GM06990 (cell line): ENCODE measurements at places on chromosomes 5 and 9.

DNA sequence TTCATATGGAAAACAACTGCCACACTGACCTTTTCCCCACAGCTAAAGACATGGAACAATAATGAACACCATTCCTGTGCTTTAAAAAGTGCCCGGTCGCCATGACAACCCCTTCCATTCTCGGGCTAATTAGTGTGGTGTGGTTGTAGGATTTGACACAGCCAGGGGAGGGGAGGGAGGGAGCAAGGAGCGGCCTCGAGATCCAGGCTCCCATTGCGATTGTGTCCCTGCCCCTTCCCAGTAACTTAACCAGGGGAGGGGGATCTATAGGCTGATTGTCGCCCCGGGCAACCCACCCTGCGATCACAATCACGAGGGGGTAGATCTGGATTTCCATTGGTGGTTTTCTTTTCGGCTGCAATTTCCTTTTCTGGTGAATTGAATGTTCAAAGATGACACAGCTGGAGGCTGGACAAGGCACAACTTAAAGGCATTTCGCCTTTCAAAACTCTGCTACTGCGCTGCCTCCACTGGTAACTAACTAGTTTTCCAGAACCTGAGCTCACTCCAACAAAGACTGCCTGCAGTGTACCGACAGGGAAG, 96.7 kb upstream of the RETREG1 start:
- DNase-seq: no peak

GRCh38 chr5:130724658-130725057, 440.4 kb downstream of the HINT1 start:
- DNase-seq: no peak

DNA sequence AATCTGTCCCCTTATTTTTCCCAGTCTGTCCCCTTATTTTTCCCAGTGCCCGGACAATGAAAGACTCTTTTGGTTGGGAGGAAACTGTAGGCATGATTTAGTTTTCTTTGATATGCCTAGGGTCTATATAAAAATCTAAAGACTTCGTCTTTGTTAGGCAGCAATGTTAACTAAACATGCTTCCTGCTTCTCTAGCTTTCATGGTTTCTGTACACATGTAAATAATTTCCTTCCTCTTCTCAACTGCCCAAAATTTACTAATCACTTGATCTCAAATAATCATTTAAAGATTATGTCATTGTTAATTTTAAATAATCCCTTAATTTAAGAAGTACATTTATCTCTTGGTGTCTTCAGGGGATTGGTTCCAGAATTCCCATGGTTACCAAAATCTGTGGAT, 47.8 kb upstream of the RAPGEF6 start:
- DNase-seq: no peak

- DNase-seq: no peak
These were observed 161.6 kb upstream of the FBXL17 start for GRCh38 chr5:108543486-108543885.

DNA sequence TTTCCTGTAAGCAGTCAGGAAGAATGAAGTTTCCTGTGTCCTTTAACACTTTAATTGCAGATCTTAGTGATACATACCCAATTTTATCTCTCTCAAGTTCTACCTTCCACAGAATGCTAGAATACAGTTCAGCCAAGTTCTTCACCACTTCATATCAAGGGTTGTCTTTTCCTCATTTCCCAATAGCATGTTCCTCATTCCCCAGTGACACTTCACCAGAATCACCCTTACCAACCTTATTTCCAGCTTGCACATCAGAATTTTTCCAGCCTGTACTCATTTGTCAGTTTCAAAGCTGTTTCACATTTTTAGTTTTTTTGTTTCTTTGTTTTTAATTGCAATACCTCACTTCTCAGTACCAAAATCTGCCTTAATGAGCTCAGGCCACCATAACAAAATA, 126.1 kb downstream of the ESM1 start:
- no peak for DNase-seq

GRCh38 chr5:132677191-132677590, 3.4 kb downstream of the IL4 start:
- DNase-seq: no peak

GRCh38 chr5:122967625-122968024, 68.9 kb downstream of the PPIC start:
- no peak for DNase-seq

DNA sequence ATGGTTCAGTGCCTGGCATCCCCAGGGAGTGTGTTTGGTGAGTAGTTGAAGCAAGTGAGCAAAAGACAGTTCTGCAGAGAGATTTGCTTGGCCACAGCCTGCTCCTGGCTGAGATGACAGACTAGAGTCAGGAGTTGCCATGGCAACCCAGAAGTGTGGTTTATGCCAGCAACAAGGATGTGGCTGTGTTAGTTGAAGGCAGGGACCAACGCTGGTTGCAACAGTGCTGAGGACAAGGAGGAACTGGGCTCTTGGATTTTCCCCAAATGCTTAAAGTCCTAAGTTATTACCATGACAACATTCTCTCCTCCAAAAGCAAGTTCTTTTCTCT, 2.7 kb downstream of the NXNL2 start:
- DNase-seq: no peak

DNA sequence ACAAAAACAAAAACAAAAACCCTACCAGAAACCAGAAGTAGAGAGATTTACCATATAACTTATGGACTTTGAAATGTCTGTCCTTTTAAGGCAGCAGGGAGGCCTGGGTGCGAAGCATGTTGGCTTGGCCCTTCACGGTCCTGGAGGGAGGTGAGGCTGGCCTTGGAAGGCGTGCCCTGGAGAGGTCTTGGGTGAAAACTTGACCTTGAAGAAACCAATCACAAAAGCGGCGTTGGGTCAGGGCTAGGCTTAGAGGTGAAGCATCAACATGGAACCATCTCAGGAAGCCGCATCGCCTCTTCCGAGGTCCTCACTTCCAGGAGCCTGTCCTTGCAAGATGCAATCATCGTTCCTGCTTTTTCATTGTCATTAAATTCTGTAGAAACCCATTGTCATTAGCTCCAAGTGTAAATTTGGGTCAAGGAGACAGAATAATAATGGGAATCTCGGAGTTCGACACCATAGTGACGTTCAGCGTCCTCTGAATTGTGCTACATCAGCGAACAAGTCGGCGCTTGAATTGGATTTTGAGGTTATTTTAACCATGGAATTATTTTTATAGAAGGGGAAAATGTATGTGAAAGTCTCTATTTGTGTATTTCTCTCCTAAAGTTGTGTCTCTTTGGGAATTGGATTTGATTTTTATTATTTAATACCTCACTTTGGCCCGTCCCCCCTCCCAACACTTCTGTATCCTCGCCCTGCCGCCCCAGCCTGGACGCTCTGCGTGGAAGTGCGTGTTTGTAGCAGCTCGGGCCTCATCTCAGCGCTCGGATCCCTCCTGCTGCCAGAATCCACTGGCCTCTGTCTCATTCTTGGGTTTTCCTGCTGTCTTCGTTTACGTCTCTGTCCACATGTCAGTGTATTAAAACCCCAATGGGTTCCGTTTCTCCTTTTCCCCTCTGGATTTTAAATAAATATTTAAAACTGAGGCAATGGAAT, 11.1 kb upstream of the ORM1 start:
- DNase-seq: no peak

DNA sequence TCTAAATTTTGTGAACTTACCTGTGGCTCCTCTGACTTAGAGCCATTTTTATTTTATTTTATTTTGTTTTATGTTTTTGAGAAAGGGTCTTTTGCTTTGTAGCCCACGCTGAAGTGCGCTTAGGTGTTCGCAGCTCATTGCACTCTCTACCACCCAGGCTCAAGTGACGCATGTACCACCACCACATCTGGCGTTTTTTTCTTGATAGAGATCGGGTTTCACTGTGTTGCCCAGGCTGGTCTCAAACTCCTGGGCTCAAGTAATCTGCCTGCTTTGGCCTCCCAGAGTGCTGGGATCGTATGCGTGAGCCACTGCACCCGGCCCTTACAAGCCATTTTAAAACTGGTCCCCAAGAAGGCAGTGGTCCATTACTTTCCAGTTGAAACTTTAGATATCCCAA, 18.5 kb downstream of the MATR3 start:
- DNase-seq: no peak

DNA sequence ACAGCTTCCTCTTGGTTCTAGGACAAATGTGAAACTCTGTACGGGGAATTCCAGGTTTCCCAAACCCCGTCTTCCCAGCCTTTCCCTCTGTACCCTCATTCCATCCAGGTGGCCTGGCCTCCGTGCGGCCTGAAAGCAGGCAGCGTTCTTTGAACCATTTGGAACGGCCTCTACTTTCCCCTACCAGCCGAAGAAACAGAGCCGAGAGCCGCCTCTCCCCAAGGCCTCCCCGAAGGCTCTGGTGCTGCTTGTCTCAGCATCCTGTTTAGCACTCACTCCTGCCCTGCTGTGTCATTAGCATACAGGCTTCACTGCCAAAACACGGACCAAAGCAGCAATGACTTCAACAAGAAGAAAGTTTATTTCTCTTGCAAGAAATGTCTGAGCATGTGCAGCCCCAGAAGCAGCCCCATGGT, 137.7 kb downstream of the HSD17B3 start:
- no peak for DNase-seq

DNA sequence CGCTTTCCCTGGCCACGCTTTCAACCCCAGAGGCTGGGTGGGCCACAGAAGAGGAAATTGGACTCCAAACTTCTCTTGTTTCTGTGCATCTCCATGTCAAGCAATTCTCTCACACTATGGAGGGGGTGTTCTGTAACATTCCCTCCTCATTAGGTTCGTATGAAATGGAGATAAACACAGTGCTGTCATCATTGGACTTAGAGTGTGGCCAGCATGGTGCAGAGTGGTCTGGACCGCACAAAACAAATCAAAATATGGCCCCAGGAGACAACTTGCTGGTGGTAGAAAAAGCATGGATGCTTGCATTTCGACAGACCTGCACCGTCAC, 655.2 kb downstream of the BNC2 start:
- DNase-seq: no peak

- DNase-seq: no peak
These were observed 151.7 kb upstream of the TAS2R1 start for GRCh38 chr5:9781890-9782289.

DNA sequence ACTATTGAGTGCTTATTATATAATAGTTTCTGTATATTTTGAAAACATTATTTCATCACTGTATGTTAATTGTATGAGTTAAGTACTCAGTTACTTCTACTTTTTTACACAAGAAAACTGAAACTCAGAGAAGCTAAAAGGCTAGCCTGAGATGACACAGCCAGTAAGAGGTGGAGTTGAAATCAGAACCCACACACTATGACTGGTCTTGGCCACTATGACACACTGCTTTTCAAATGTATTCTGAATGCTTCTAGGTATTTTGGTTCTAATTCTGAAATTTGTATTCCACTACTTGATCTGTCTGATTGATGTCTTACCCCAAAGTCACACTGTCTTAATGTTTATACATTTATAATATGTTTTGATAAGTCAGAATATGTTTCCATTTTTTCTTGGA, 181.8 kb downstream of the ZDHHC21 start:
- DNase-seq: no peak

DNA sequence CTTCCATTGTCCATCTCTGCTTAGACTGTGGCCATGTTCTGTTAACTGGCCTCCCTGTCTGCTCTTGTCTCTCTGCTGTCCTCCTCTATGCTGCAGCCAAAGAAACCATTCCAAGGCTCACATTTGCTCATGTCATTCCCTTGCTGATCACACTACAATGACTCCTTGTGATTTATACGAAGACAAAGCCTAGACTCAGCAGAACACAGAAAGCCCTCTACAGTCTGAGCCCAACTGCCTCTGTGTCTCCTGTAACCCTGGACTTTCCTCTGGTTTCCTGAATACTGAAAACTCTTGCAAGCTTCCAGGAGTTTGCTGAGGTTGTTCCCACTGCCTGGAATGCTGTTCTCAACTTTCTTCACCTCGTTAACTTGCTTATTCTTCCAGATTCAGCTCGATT, 191.8 kb downstream of the TMEM38B start:
- DNase-seq: no peak

- no peak for DNase-seq
These were observed 58.8 kb downstream of the ARHGAP26 start for GRCh38 chr5:142828797-142829535.

- no peak for DNase-seq
These were observed 29.3 kb upstream of the RPS23 start for GRCh38 chr5:82307451-82307850.

DNA sequence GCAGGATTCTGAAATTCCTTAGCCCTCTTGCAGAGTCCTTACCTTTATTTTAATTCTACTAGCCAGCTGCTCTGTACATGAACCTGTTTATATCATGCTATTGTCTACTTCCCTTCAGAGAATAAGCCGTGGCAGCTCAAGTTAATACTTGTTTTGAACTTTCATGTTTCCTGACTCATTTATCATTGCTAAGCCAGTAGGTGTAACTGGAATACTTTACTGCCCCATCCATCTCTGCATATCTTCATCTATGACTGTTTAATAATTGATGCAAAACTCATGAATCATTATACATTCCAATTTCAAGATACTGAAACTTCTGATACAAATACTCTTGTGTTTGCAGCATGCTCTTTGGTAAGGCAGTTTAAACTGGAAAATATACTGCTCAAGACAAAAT, 174.7 kb downstream of the PPP2R2B start:
- no peak for DNase-seq

GRCh38 chr5:68265822-68266395, 50.4 kb downstream of the PIK3R1 start:
- DNase-seq: no peak

DNA sequence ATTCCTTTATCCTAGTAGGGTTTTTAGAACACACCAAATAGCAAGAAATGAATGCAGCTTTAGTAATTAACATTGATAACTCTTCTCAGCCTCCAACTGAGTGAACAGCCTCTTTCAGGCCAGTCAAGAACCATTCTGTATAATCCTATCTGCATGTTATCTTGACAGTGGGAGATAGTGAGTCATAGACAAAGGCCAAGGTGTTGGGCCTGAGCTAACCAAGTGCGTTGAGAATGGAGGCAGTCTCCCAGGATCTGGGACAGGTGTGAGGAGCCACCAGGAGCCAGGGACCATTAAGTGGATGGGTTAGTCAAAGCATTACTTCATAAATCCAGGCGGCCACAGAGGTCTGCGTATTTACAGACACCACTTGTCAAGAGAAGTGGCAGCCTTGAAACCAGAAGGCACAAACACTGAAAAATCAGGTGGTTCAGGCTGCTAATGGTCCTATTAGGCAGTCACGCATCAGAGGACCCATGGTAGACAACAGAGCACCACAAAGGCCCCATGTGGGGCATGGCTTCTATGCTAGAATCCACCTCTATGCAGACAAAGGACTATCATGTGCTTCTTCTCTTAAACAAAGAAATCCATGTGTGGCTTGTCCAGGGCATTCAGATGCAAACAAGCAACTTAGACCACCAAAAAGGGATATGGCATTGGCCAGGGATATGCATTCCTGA, 409.7 kb upstream of the PIK3R1 start:
- no peak for DNase-seq

DNA sequence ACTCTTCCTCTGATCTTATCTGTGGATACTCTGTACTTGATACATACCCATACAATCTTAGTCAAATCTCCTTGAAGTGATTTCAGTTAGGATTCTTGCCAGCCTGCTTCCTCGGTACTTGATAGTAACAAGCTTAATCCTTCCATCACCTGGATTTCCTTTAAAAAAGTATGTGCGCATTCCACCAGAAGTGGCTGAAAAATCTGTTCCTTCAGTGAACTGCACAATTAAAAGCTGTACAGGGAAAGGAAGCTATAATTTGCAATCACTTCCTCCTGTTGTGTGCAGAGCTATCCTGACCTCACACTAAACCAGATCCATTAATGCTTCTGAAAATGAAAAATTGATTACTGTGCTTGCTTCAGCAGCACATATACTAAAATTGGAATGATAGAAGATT, 47.3 kb downstream of the PWWP2A start:
- DNase-seq: no peak

- DNase-seq: no peak
These were observed 801.5 kb upstream of the DMAC1 start for GRCh38 chr9:8600914-8601680.
